NCI-H446 (cell line): ENCODE measurements at places on chromosomes 5 and 9.
A peak's percentile ranks its signal among the peaks of the same experiment; 100 is the strongest.

GRCh38 chr5:90353254-90353653 is 56.3 kb downstream of the CETN3 start:
- no peak for DNase-seq

GRCh38 chr5:112958093-112959088 is 18.2 kb upstream of the DCP2 start:
- peak; percentile 92 for DNase-seq

DNA sequence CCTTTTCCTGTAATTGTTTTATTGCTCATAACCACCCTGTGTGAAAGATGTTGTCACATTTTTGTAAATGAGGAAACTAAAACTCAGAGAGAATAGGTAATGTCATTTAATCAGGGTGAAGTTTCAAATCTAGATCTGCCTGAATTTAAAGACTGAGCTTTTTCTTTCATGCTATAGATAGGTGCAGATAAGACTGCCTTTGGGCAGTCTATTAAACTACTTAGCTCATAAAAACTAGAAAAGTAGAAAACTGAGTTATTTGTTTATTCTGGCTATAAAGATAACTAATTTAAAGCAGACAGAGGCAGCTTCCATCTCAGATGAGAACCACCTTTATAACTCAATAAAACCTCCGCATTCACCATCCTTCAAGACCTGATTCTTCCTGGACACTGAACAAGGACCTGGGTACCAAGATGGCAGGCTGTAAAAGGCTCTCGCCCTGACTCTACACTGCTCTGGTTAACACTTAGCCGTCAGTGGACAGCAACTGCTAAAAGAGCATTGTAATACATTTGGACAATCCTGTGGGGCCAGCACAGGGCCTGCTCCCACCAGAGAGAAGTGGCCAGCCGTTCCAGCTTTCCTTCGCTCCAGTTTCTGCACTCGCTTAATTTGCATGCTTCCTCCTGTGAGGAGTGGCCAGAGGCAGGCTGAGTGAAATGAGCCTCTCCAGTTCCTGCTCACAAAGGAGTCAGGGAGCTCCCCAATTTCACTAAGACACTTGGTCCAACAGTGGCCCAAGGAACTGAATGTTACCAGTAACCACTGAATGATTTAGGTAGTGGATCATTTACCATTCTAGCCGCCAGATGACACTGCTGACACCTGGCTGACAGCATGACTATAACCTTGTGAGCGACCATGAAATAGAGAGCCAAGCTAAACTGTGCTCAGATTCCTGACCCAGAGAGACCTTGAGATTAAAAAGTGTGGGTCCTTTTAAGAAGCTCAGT is 566.4 kb downstream of the EFNA5 start:
- no peak for DNase-seq

DNA sequence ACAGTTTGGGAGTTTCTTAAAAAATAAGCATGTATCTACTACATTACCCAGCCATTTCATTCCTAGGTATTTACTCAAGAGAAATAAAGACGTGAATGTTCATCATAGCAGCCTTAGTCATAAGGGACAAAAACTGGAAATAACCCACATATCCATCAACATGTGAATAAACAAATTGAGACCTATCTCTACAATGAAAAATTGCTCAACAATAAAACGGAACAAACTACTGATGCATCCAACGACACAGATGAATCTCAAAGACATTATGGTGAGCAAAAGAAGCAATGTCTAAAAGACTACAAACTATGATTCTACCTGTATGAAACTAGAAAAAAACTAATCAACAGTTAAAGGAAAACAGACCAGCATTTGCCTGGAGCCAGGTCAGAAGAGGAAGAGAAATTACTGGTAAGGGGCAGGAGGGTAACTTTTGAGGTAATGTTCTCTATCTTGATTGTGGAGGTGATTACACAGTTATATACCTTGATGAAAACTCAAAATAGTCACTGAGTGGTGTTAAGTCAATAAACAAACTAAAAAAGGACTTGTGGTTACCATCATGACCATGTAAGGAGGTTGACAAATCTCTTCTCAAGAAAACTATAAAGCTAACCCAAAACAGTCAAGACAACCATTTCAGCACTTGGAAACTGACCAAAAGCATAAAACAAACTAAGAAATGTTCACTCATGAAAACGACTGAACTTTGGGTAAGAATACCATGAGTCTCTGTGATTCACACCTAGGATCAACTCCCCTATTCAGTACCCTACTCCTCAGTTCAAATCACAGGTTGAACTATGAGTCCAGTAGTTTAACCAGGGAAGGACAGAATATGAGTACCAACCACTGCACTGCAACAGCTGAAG is 10.4 kb downstream of the UIMC1 start:
- DNase-seq: no peak

DNA sequence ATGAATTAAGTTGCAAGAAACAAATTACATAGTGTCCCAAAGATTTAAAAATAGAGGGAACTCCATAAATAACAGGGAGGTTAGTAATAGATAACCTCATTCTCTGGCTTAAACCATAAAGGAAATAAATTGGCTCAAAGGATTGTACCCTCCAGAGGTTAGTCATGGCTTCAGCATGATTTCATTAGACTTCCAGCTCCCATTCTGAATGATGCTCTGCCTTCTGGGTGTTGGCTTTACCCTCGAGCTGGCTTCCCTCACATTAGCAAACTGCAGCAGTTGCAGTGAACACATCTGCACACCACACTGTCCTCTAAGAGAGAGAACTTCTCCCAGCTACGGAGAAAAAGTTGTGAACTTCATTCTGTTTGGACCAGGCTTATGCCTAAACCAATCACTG is 70.4 kb downstream of the RGS7BP start:
- DNase-seq: no peak

- DNase-seq: no peak
Observed at GRCh38 chr9:36142510-36143244, 6.1 kb downstream of the GLIPR2 start.

GRCh38 chr9:8078641-8079140 is 279.1 kb upstream of the DMAC1 start:
- no peak for DNase-seq

DNA sequence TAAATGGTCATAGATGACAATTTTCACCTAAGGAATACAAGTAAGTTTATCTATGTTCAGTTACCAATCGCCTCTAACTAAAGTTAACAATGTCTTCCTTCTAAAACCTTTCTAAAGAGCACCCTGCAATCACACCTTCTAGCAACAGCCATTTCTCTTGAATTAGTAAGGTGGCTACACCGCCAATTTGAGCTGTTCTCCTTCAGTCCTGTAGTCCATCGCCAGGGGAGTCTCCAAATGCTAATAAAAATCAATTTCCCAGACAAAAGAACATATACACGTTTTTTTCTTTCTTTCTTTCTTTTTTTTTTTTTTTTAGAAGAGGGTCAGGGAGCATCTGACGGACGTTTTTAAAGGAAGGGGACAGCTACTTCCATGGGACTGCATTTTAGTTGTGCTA is 729 bp upstream of the RORB start:
- no peak for DNase-seq
